Airway epithelial cell (primary cell): ENCODE measurements at places on chromosomes 4 and X. TPM values are rescaled to one million over a fixed set of nuclear protein-coding genes. Genes with fewer than 3 reads are reported as not detected.

The GPR34 gene
- total RNA-seq = not detected in 2 replicates

The IBSP gene
- total RNA-seq = not detected in 2 replicates

The PCSK1N gene
- total RNA-seq = 13.2 and 15.4 TPM in 2 replicates

The CT55 gene
- total RNA-seq = not detected in 2 replicates

The CT45A3 gene
- total RNA-seq = not detected in 2 replicates

The HTN3 gene
- not detected in 2 replicates for total RNA-seq

The FRMD7 gene
- not detected in 2 replicates for total RNA-seq

The FGF13 gene
- not detected in 2 replicates for total RNA-seq

The FMR1NB gene
- total RNA-seq = not detected in 2 replicates

The UGT2B15 gene
- 1.2 TPM in 1 of 2 replicates, not detected in the other for total RNA-seq

The CT47B1 gene
- total RNA-seq = not detected in 2 replicates

The S100G gene
- total RNA-seq = not detected in 2 replicates

The SPANXN4 gene
- total RNA-seq = not detected in 2 replicates

The PLAC1 gene
- total RNA-seq = 0.33 and 0.63 TPM in 2 replicates

The IL21 gene
- total RNA-seq = not detected in 2 replicates

The TMEM185A gene
- total RNA-seq = 11.8 and 16.3 TPM in 2 replicates

The TBC1D9 gene
- 8.6 and 13.0 TPM in 2 replicates for total RNA-seq

The TMEM271 gene
- total RNA-seq = not detected in 2 replicates

The CITED1 gene
- 0.28 and 0.33 TPM in 2 replicates for total RNA-seq

The ATP1B4 gene
- not detected in 2 replicates for total RNA-seq

The GUCY2F gene
- total RNA-seq = not detected in 2 replicates

The BMPR1B gene
- total RNA-seq = 3.5 and 5.2 TPM in 2 replicates

The ANOS1 gene
- 0.56 and 1.1 TPM in 2 replicates for total RNA-seq
